Foreskin keratinocyte (primary cell): ENCODE measurements at places on chromosomes 1 and 21. TPM values are rescaled to one million over a fixed set of nuclear protein-coding genes. Genes with fewer than 3 reads are reported as not detected.

TRIM17 gene
- 0.62 and 0.65 TPM in 2 replicates for polyA plus RNA-seq

ATP1A2 gene
- not detected in 2 replicates for polyA plus RNA-seq

TNFSF18 gene
- 0.11 and 0.26 TPM in 2 replicates for polyA plus RNA-seq

S100A8 gene
- polyA plus RNA-seq = 5.5 and 6.2 TPM in 2 replicates
